ENCODE measurements at places on chromosomes 16 and 17.

- no peak for DNase-seq
These were observed 11.0 kb downstream of the MYCBPAP start for GRCh38 chr17:50519141-50519834.

GRCh38 chr17:8366231-8366630 lies 10.3 kb downstream of the KRABD2 start:
- no peak for DNase-seq

DNA sequence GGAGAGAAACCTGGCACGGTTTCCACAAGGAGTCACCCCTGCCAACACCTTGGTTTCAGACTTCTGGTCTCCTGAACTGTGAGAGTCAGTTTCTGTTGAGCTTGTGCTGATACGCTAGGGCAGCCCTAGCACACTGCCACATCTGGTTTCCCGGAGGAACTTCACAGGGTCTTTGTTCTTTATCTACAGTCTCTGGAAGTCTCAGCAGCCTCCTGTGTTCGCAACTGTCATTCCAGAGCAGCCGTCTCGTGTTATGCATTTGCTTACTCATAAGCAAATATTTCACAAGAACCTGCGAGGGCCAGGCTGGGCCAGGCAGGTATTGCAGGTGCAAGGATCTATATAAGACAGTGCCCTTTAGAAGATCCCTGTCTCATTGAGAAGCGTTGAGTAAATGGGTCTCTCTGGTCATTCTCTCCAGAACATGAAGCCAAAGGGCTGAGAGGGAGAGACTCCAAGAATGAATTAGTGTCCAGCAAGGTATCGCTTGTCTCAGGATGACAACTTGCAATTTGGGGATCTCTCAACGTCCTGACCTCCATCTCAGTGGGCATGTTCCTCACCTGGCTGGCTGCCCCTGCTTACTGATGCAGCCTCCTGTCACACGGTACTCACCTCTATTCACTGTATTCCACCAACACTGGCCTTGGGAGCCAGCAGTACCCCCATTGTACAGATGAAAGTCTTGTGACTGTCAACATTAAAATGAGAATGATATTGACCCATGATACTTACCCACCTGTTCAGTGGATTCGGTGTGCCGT lies 141.2 kb downstream of the WWOX start:
- no peak for DNase-seq

GRCh38 chr17:55298111-55298730 lies 33.5 kb downstream of the HLF start:
- no peak for DNase-seq

GRCh38 chr17:59277031-59277430 lies 54.4 kb upstream of the YPEL2 start:
- DNase-seq, result no peak

- DNase-seq, result no peak
These were observed 19.7 kb downstream of the APPBP2 start for GRCh38 chr17:60506312-60506711.

GRCh38 chr17:36899250-36900159 lies 37.8 kb upstream of the LHX1 start:
- DNase-seq, result no peak

DNA sequence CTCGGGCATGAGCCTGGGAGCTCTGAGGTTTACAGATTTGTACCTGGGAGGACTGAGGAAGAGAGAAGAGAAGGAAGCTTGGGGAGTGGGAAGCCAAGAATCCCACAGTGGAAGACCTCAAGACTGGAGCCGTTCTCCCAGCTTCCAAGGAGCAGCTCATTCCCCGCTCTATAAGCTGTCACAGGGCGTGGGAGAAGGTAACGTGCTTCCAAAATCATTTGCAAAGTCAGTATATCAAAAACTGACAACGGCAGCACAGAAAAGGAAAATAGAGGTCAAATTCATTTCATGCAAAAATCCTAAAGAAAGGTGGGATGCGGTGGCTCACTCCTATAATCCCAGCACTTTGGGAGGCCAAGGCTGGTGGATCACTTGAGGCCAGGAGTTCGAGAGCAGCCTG lies 7.8 kb downstream of the PIK3R5 start:
- no peak for DNase-seq
